AG04450 (cell line): ENCODE measurements at places on chromosomes 7 and 10.

GRCh38 chr10:30166929-30167328 lies 107.5 kb upstream of the JCAD start:
- DNase-seq = no peak

DNA sequence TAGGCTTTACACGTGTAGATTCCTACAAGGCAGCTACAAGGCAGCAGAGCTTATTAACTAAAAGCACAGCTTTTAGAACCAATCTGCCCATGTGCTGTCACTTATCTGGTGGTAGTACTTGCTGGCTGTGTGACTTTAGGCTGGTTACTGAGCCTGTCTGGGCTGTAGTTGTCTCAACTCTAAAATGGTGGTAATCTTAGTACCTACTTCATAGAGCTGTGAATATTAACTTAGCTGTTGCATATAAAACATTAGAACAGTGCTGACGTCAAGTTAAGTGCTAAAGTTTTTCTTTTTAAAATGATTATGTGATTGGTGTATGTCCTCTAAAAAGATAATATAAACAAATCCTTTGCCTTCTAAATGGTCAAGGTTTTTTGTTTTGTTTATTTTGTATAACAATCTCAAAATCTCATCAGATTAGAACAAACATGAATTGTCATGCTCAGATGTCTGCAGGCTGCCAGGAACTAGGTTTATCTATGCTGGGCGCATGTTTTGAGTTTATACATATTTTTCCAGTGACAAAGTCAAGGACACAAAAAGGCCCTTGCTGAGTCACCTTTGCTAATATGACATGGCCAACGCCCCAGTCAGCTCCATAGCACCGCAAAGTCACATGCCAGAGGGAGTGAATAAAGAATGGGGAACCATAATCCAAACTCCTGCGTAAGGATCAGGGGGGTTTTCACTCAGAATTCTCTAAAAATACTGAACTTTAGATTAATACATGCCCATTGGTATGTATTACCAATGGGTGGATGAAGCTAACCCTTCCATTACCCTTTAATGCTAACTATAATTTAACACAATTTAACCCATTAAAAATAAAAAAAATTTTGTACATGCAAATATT lies 39.8 kb upstream of the ARL4A start:
- no peak for DNase-seq

DNA sequence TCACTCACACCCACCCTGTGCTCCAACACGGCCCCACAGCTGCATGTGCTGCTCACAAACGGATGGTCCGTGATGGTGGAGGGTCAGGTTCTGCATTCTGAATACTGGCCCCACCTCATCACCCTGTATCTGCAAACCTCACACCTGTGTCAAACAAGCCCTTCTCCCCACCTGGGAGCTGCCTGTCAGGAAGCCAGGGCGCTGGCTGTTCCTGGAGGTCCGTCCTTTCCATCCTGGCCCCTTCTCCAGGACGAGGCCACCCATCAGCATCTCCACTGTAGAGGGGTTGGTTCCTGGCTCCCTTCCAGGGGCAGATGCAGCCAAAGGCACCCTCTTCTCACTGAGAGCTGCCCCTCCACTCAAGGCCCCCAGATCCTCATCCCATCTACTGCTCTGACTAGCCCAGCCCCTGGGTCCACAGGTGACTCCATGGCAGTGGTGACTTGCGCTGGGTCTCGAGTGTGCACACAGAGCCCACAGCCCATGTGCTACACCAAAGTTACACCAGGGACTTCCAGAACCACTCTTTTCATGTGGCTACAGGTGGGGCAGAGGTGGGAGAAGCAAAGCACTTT lies 229.4 kb downstream of the TNS3 start:
- no peak for DNase-seq

DNA sequence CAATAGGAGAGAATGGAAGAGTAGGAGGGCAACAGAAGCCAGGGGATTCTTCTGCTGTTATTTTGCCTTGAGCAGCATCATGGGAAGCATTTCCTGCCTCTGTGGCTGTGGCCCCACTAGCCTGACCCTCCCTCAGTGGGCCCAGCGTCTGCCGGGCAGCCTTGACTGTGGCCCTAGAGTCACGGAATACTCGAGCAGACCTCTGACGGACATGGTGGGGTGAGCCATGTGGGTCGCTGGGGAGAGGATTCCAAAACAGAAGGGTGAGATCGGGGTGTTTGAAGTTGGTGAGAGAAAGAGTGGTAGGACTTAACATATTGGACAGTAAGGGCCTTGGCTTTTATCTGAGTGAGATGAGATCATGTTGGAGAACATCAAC lies 8.3 kb upstream of the PRKAG2 start:
- no peak for DNase-seq

- no peak for DNase-seq
These were observed 45.1 kb upstream of the PRKG1 start for GRCh38 chr10:51029172-51029641.

DNA sequence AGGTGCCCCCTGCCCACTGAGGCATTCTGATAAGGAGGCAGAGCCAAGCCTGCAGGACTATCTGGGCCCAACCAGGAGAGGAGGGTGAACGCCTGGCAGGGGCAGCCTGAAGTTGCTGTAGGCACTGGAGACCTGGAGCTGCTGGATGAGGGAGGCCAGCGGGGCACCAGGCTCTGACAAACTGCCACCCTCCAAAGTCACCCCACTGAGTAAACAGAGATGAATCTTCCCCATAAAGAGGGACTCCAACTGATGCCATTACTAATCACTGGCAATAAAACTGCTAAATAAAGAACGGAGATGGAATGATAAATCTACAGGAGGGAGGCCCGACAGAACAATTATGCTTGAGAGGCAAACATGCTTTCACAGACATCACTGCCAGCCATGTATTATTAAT lies 44.2 kb downstream of the DRGX start:
- no peak for DNase-seq
